ENCODE measurements at places on chromosomes 7 and 10.

GRCh38 chr7:112006071-112006470 is 200.1 kb downstream of the DOCK4 start:
- no peak for DNase-seq

- no peak for DNase-seq
These were observed 144.6 kb downstream of the NRCAM start for GRCh38 chr7:108311446-108312168.

GRCh38 chr10:113689057-113689456 is 9.3 kb downstream of the CASP7 start:
- DNase-seq: no peak

DNA sequence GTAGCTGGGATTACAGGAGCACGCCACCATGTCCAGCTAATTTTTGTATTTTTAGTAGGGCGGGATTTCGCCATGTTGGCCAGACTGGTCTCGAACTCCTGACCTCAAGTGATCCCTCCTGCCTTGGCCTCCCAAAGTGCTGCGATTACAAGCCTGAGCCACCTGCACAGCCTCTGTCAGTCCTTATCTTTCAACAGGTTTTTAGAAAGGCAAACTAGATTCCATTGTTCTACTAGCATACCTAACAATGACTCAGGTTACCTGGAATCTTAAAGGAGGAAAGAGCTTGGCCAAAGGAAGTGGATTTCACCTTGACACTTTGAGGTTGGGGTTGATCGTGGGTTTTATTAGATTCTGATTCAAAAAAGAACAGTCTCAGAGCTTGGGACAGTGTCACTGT is 3.2 kb downstream of the ABCC2 start:
- DNase-seq: no peak

GRCh38 chr10:48604991-48605508 is at the start of gene ARHGAP22:
Gene ARHGAP22, minus strand, starts transcription at chr10:48605073. Its CDS starts 277 bp downstream, at chr10:48604796.
- DNase-seq: no peak

DNA sequence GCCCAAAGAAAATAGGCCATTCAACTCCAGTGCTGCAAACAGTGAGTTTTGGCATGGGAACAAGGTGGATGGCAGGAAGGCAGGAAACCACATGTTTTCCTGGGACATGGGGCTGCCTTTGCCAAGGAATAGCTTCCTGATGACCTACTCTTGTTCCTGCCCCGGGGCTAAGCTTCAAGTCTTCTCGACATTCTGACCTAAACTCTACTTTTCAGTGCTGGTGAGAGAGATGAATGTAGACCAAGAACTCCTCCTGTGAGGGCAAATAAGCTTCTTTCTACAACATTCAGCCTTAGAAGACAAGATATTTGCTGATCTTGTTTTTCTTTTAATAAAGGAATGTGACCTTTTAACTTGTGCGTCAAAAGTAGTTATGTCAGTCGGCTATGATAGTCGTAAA is 199.0 kb downstream of the GPR37 start:
- no peak for DNase-seq

DNA sequence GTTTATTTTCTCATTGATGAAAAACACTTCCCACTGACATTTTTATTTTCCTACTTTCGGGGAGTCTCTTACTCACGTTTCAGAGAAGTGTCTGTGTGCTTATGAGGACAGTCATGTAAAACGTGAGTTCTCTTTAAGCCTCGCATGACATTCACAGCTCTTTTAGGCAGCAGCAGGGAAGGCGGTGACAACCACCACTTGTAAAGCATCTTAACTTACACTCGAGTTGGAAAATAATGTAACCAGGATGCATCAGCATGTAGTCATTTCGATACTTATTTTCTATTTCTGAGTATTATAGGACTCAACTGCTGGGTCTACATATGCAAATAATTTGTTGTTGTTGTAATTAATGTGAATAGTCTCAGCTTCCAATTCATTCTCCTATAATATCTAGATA is 153.6 kb downstream of the SEMA3D start:
- DNase-seq: no peak

DNA sequence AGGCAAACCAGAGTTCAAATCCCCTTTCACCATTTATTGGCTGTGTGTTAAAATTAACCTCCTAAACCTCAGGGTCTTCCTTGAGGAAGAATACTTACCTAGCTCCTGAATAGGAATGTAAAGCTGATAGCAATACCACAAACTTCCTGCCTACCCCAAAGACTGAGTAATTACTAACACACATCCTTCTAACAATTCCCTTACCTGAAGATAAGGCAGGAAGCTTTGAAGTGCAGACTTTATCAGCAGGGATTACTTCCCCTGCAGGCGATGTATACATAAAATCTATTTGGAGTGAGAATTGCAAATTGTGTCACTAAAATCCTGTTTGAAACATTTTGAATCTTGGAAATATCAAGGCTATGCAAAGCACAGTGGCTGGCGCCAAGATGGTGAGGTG is 21.2 kb downstream of the EVX1 start:
- DNase-seq: no peak

GRCh38 chr10:111118758-111119157 is 41.9 kb downstream of the ADRA2A start:
- DNase-seq: no peak
